GDM1 (cell line): ENCODE measurements at places on chromosomes 7 and 10.

- DNase-seq, result no peak
These were observed 53.3 kb downstream of the ZMYND11 start for GRCh38 chr10:188546-188945.

DNA sequence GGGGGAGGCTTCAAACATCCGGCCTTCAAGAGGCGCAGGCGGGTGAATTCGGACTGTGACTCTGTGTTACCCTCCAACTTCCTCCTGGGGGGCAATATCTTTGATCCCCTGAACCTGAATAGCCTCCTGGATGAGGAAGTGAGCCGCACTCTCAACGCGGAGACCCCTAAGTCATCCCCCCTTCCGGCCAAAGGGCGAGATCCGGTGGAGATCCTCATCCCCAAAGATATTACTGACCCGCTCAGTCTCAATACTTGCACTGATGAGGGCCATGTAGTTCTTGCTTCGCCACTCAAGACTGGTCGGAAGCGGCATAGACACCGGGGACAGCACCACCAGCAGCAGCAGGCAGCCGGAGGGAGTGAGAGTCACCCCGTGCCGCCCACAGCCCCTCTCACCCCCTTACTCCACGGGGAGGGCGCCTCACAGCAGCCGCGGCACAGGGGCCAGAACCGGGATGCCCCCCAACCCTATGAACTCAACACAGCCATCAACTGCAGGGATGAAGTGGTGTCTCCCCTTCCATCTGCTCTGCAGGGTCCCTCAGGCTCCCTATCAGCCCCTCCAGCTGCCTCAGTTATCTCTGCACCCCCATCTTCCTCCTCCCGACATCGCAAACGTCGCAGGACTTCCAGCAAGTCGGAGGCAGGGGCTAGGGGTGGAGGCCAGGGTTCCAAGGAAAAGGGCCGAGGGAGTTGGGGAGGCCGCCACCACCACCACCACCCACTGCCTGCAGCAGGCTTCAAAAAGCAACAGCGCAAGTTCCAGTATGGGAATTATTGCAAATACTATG is 1.1 kb downstream of the MEPCE start:
- no peak for DNase-seq

- no peak for DNase-seq
These were observed 8.8 kb downstream of the HSPA12A start for GRCh38 chr10:116733566-116733965.

DNA sequence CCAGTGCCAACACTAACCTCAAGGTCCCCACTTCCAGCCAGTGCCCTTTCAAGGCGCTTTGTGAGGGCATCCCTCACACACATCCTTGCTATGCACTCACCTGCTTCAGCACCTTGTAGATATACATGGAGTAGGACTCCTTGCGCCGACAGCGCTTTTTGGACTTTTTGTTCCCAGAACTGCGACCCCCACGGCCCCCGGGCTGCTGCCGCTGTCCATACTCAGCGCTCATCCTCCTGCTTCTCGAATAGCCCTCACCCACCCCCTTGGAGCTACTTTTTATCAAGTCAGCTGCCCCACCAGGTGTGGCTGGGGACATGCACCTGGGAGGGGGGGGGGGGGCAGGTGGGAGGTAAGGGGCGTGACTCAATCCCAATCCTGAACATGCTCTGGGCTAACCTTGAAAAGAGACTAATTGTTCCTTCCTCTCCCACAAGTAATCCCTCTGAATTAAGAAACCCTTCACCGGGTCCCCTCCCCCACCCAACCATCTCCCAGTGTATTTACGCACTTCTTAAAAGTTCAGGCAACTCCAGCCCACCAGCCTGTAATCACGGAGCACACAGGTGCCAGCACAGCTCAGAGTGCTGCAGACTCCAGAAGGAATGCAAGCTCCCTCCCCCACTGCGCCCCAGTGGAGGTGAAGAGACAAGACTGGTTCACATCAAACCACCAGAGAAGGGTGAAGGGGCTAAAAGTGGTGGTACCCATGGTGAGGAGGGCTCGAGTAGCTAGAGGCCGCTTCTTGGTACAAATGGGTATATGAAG is at the start of gene H2BK1:
Gene H2BK1, minus strand, starts transcription at position 402 of the 768 bp plus-strand sequence. Its CDS starts 170 bp downstream, at position 232.
- DNase-seq, result no peak

- no peak for DNase-seq
These were observed 83.7 kb downstream of the UPF2 start for GRCh38 chr10:11958956-11959355.

GRCh38 chr7:129646369-129647021 is 35.0 kb downstream of the NRF1 start:
- no peak for DNase-seq

DNA sequence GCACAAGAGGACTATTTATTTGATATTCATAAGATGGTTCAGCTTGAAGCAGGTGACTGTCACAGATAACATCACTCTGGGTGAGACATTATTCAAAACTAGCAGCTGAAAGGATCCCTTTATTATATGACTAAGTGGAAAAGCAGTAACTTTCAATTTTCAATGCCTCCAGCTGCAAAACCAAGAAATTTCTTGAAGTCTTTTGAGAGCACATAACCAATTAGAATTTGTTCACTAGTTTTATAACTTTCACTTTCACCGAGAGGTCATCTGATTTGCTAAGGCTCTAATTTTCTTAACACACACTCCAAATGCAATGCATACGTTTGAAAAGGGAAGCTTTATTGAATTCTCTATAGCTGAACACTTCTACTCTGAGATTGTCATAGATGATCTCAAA is 88.6 kb upstream of the KLF14 start:
- no peak for DNase-seq

- no peak for DNase-seq
These were observed 192.5 kb upstream of the PPP2R2D start for GRCh38 chr10:131708225-131708880.

DNA sequence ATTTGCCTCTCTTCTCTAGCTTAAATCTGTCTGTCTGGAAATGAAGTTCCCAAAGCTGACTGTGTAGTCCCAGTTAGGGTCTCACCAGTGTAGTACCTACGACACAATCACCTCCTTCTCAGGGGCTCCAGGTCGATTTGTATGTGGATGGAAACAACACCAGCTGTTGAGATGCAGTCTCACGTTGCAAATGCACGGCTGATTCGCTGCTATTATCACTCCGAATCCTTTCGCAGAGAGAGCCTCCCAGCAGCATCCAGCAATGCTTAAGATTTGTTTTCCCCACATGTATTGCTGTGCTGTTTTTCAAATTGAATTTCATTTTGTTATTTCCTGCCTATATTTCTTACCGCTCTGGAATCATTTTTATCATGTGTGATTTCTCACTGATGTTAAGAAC is 16.3 kb downstream of the VSTM4 start:
- no peak for DNase-seq

DNA sequence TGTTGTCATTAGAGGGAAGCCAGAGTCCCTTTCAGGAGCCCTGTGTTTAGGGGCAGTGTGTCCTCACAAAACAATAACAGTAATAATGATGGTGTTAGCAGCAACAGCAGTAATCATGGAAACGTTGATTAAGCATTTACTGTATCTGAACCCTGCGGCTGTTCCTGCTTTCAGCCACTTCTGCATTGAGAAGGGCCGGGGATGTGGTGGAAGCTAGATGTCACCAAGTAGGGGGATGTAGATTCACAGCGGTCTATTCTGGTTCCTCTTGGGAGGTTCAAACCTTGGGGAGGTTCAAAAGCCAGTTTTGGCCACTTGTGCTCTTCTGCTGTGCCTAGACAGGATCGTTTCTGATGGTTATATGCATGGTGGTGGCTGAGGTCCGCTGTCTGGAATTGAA is 44.8 kb downstream of the PRPF18 start:
- DNase-seq, result no peak

- no peak for DNase-seq
These were observed 165.8 kb downstream of the KLF6 start for GRCh38 chr10:3619241-3619640.

DNA sequence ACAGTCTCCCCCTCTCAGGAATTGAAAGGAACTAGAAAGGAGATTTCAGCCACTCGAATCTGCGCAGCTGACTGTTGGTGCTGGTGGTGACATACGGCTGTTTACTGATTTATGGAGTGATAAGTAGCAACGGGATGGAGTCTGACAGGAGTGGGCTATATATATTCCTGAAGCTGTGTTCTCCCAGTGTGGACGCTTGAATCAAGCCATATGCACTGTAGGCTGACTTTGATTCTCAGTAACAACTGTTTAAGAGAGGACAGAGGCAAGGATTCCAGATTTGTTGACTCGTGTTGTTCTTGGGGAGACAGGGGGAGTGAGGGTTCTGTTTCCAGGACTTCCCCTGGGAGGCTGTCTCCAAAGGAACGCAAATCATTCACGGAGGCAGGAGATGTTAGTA is 260.1 kb upstream of the AUTS2 start:
- no peak for DNase-seq
